ENCODE measurements at places on chromosomes 13 and 19. TPM values are rescaled to one million over a fixed set of nuclear protein-coding genes. Genes with fewer than 3 reads are reported as not detected.

TUBB4A gene
- 58.8 TPM for total RNA-seq

HSH2D gene
- total RNA-seq = not detected

TJP3 gene
- not detected for total RNA-seq

ZNF677 gene
- total RNA-seq = 10.0 TPM

FGF22 gene
- total RNA-seq = not detected

GPR183 gene
- total RNA-seq = under 0.01 TPM
